ENCODE measurements at places on chromosomes 3 and 15.

GRCh38 chr15:29593629-29594028 lies 228.6 kb downstream of the TJP1 start:
- DNase-seq, result no peak

- no peak for DNase-seq
Observed at GRCh38 chr15:78315686-78316282, 16.4 kb upstream of the SKIC8 start.

DNA sequence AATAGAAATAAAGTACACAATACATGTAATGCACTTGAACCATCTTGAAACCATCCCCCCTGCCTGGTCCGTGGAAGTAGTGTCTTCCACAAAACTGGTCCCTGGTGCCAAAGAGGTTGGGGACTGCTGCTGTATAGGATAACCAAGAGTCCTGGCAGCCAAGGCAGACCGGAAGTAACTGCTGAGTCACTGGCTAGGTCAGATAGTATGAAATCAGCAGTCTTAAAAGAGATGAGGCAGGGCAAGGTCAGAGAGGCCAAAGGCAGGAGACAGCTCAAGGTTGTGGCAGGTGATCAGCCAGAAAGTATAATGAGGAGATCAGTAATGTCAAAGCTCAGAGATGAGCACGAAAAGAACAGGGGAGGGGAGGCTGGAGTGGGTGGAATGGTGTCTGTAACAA lies 60.2 kb downstream of the MAP3K13 start:
- DNase-seq, result no peak

DNA sequence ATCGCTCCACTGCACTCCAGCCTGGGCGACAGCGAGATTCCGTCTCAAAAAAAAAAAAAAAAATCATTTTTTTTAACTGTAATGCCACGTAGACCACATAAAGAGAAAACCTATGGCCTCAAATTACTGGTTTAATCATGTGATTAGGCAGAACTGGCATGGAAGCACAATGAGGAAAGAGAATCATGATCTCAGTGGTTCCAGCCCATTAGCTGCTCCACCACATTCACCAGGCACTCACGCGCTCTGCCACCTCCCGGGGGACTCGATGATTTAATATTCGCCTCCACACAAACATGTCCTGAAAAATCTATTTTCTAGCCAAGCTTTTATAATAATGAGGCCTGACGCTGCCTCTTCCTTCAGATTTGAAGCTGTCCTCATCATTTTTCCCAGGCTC lies 204.7 kb downstream of the TBL1XR1 start:
- DNase-seq, result no peak

DNA sequence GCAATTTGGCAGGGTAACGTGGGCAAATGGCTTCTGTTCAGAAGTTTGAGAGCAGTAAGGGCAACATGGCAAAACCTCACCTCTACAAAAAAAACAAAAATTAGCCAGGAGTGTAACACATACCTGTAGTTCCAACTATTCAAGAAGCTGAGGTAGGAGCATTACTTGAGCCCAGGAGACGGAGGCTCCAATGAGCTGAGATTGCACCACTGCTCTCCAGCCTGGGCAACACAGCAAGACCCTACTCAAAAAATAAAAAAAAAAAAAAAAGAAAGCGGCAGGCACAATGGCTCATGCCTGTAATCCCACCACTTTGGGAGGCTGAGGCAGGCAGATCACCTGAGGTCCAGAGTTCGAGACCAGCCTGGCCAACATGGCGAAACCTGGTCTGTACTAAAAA lies 5.9 kb upstream of the INO80 start:
- no peak for DNase-seq

DNA sequence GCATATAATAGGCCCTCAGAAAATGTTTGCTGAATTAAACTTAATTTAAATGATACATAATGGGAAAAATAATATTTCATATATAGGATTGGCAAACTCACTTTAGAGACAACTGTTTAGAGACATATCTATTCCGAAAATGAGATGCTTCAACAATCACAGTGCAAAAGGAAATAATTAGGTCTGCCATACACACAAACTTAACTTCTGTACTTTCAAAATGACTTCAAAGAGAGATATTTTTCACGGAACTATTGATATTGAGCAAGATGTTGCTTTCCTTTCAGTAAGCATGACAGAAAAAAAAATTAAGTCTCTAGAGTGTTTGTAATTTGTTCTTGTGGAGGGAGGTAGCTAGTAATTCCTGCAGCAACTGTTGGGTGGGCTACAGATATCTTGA lies 769.5 kb downstream of the TUSC7 start:
- no peak for DNase-seq

GRCh38 chr3:42746455-42747450 lies 26.3 kb downstream of the CCDC13 start:
- DNase-seq, result peak; percentile 79

DNA sequence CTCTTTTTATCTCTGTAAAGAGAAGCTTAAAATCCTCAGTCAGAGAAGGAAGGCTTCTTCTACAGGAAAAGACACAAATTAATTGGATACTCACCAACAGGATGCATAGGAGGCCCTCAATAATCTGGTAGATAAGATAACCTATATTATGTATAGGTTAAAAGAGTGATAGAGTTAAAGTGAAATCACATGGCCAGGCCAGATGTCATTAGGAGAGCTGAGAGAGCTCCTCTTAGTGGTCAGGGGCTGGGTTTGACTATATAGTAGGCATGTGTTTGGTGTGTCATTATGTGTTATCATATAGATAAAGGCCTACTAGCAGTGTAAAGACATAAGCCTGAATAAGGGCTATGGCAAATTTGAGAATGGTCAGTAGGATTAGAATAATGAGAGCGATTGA lies 479.3 kb downstream of the EPHA3 start:
- DNase-seq, result no peak

- DNase-seq, result no peak
Observed at GRCh38 chr3:52162250-52162872, 8.1 kb upstream of the POC1A start.

GRCh38 chr3:9397906-9398699 lies 688 bp downstream of the SETD5 start:
- DNase-seq, result peak; percentile 39

DNA sequence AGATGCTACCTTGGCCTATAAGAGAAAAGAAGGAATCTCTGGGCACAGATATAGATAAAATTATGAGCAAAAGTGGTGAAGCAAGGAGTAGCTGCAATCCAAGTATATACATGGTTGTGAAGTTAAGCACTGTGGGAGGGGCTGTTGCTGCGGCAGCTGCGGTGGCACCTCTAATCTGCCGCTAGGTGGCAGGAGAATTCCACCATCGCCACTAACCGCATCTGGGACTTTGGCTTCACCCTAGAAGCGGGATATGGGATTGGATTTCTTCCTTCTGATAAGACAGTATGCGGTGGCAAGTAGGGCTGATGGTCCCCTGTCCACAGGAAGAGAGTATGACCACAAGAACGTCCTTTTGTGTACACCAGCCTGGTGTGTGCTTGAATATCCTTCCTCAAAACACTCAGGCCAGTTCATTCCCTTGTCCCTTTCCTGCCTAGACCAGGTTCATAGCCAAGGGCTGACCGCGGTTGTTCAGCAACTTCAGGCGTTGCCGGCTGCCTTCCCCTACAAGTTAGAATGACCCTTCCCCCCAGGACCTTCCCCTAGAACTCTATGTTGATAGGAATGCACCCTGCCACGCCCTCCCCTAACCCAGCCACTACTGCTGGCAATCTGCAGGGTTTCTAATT lies 5.1 kb downstream of the MAGEL2 start:
- DNase-seq, result peak; percentile 49

DNA sequence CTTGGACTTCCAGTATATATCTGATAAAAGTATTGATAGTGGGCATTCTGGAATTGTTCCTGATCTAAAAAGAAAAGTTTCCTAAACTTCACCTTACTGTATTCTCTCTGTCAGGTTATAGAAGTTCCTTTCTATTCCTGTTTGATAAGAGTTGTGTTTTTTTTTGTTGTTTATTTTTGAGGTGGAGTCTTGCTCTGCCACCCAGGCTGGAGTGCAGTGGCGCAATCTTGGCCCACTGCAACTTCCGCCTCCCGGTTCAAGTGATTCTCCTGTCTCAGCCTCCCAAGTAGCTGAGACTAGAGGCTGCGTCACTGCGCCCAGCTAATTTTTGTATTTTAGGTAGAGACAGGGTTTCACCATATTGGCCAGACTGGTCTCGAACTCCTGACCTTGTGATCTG lies 13.1 kb downstream of the BLM start:
- no peak for DNase-seq

- DNase-seq, result no peak
Observed at GRCh38 chr3:12655701-12656100, 8.2 kb downstream of the RAF1 start.

DNA sequence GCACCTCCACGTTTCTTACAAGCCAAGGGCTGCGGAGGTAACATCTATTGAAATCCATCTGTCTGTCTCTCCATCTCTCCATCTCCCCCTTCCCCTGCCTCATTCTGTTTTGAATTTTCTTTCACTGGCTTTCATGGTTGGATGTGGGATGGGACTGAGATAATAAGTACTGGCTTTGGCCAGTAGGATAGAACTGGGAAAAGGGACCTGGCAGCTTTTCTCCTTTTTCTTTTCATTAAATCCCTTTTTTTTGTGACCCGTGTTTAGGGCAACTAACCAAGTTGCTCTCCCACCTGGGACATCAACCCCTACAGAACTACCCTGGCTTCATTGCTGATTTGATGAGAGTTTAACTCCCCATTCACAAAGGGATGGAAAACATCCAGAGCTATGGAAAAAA lies 66.8 kb upstream of the ADAMTSL3 start:
- DNase-seq, result no peak
